ENCODE measurements at places on chromosomes 6 and 20. TPM values are rescaled to one million over a fixed set of nuclear protein-coding genes. Genes with fewer than 3 reads are reported as not detected.

Gene DLL1
- total RNA-seq = 0.18 TPM

Gene SLC44A4
- total RNA-seq = not detected

Gene ARMH2
- total RNA-seq = not detected

Gene ADIG
- not detected for total RNA-seq

Gene BPI
- total RNA-seq = not detected

Gene DDX43
- not detected for total RNA-seq

Gene TP53TG5
- total RNA-seq = not detected

Gene NFATC2
- total RNA-seq = 7.7 TPM

Gene RGS17
- total RNA-seq = 7.3 TPM

Gene SLA2
- total RNA-seq = 0.08 TPM

Gene FAM209B
- total RNA-seq = 0.28 TPM

Gene PTPRK
- total RNA-seq = 13.5 TPM

Gene SCRT2
- 0.04 TPM for total RNA-seq

Gene PTCRA
- not detected for total RNA-seq

Gene TUBB2B
- 16.9 TPM for total RNA-seq

Gene CRYBG1
- 0.82 TPM for total RNA-seq

Gene ELOVL4
- 1.6 TPM for total RNA-seq

Gene MLIP
- not detected for total RNA-seq

Gene HCK
- total RNA-seq = 0.06 TPM

Gene TDRD6
- not detected for total RNA-seq
